Renal cortical epithelial cell (primary cell): ENCODE measurements at places on chromosomes 6 and 20.

DNA sequence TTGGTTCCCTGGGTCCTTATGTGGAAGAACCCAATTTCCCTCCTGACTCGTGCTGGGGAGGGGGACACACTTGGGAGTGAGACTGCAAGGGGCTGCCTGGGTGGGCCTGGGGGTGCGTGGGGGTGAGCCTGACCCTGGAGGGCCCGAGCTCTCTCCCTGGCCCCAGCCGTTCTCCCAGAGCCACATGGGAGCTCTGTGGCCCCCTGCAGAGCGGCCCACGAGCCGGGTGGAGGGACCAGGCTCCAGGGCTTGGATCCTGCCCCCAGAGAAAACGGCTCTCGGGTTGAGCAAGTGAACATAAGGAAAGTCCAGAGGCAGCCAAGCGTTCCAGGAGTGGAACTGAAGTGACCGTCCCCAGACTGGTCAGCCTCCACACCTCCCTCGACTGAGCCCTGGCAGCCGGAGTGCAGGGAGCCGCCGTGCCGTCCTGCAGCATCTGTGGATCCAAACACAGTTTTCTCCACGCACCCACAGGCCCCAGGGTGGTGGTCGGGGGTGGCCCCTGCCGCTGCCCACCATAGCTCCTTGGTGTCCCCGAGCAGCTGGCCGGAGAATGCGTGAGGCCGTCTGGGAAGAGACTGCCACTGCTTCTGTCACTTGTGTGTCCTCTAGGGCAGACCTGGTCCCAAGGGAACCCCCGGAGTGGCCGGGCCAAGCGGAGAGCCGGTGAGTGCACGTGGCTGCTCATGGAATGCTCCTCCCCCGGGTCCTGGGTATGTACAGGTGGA, 10.6 kb downstream of the COL9A3 start:
- DNase-seq = no peak

GRCh38 chr20:24079661-24080412, 91.3 kb upstream of the GGTLC1 start:
- DNase-seq = peak; percentile 3

- DNase-seq = no peak
Observed at GRCh38 chr6:33724102-33725023, 12.9 kb upstream of the UQCC2 start.

DNA sequence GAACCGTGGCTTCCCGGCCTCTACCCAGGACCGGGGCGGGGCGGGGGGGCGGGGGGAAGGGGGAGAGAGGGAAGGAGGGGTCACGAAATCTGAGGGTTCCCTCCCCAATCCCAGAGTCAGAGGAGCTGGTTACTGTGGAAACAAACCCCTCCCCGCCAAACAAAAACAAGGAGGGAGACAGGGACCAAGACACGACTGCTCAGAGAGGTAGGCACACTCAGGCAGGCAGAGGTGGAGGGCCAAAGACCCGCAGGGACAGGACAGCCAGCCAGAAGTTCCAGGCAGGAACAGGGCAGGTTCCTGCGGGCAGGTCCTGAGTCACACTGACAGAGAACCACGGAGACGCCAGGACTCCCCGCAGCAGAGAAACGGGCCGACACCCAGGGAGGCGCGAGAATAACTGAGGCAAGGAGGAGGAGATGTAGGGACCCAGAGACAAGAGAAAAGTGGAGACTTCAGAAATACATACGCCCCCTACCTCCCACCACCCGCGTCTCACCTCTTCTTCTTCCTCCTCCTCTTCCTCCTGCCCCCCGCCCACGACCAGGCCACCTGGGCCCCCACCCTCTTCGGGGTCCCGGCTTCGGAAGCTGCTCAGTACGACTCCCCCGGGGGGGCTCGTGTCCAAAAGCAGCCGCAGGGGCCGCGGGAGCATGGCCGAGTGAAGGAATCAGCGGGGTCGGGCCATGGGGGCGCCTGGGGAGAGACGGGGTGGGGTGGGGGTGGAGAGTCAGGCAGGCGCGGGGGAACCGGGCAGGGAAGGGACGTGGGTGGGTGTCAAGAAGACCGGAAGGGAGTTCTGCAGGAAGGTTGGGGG, 578 bp downstream of the RGL2 start:
- DNase-seq = peak; percentile 80

GRCh38 chr6:38650207-38650752, 10.6 kb upstream of the BTBD9 start:
- no peak for DNase-seq

- peak; percentile 88 for DNase-seq
Observed at GRCh38 chr6:165010556-165011535, 298.6 kb downstream of the C6orf118 start.

- no peak for DNase-seq
Observed at GRCh38 chr6:166608774-166609173, 18.3 kb downstream of the RPS6KA2 start.

DNA sequence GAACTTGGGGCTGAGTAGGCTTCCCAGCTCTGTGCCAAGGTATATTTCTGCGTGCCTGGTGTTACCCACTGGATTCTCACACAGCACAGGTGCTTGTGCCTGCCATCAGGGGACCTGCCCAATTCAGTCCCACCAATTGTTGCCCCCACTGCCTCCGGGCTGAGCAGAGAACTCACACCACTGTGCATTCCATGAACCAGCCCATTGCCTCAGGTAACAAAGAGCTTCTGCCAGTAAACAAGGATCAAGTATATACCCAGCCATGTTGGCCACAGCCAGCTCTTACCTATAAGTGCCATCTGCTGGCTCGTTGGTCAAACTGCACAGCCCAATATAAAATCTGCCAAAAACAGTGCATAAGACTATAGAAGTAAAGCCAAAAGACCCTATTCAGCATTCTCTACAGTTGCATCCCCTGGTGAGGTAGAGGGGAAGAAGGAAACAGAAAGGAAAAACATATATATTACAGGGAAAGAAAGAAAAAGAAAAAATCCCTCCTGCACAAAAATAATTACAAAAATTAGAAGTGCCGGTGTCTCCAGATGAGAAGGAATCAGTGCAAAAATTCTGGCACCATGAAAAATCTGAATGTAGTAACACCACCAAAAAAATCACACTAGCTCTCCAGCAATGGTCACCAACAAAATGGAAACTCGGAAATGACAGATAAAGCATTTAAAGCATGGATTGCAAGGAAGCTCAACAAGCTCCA, 241.4 kb downstream of the IBTK start:
- DNase-seq = peak; percentile 43

DNA sequence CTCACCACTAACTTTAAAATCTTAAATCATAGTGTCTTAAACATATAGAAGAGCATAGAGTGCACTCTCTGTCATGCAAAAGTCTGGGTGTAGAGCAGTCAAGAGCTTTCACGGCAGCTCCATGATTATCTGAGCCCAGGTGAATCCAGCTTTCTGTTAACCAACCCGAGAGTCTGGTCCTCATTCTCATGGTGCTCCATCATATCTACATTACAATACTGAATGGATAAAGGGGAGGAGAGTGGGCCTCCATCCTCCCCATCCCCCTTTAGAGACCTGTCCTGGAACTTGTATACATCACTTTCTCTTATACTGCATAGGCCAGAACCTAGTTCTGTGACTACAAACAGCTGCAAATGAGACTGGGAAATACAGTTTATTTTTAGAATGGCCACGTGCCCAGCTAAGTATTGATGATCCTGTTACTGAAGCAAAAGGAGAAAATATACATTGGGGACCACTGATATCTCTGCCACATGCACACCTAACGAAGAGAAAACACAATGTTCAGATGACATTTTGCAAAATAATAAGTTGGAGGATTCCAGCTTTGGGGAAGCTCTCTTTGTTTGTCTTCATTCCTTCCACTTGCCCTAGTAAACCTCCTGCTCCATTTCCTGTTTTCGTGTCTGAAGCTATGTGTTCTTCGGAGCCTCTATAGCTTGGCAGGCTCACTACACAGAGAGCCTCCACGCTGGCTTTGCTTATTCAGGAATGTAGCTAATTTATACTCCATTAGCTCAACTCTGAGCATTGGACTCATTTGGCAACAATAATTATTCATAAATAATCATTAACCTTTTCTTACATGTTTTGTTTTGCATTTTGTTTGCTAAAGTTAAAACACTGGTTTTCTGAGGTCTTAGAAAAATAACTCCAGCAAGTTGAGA, 110.1 kb downstream of the IYD start:
- DNase-seq = peak; percentile 72

DNA sequence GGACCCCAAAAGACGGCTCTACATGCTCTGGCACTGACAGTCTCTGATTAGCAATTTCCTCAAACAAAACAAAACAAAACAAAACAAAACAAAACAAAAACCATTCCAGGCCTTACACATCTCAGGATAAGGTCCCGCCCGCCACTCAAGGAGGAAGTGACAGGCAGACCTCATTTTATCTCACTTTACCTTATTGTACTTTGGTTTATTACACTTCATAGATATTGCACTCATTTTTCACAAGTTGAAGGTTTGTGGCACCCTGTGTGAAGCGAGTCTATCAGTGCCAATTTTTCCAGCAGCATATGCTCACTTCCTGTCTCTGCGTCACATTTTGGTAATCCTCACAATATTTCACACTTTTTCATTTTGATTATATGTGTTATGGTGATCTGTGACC, 15.2 kb downstream of the ZBP1 start:
- no peak for DNase-seq

- peak; percentile 25 for DNase-seq
Observed at GRCh38 chr20:34112600-34113101, 608 bp upstream of the EIF2S2 start.

DNA sequence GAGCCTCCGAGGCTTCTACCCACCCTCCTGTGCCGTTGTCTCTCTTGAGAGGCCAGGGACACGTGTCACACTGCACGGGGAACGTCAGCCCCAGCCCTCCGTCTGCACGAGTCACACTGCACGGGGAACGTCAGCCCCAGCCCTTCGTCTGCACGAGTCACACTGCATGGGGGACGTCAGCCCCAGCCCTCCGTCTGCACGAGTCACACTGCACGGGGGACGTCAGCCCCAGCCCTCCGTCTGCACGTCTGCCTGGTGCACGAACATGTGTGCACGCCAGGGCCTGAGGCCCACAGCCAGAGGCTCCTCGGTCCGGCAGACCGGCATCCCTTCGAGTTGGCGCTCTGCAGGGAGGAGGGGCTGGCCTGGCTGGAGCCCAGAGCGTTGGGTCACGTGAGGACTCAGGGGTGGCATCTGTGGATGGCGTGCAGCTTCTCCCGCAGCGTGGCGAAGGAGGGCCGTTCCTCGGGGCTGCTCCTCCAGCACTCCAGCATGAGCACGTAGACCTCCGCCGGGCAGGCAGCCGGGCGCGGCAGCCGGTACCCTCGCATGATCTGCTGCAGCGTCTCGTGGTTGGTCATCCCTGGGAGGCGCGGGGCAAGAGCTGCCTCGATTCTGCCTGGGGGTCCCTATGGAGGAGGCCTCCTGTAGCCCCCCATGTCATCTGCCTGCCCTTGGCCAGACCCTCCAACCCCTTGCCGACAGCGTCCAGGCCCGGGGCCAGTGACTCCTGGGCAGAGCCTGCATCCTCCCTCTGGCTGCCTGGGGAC, 3.4 kb upstream of the PTK6 start:
- DNase-seq = no peak

- no peak for DNase-seq
Observed at GRCh38 chr6:151609146-151609902, 115.5 kb downstream of the CCDC170 start.

- DNase-seq = peak; percentile 50
Observed at GRCh38 chr6:99119109-99120031, 171.6 kb upstream of the FBXL4 start.

- no peak for DNase-seq
Observed at GRCh38 chr20:33280000-33280680, 2.9 kb upstream of the BPIFB1 start.

- no peak for DNase-seq
Observed at GRCh38 chr6:169498916-169499513, 202.8 kb downstream of the WDR27 start.
